Right ventricle myocardium inferior (tissue), 1 donor: ENCODE measurements at places on chromosomes 7 and 10. TPM values are rescaled to one million over a fixed set of nuclear protein-coding genes. Genes with fewer than 3 reads are reported as not detected.
A peak's percentile ranks its signal among the peaks of the same experiment; 100 is the strongest.

The SPDYE5 gene
- total RNA-seq = not detected

The GATAD1 gene
- total RNA-seq = 11.8 TPM

The PRTFDC1 gene
- total RNA-seq = 7.1 TPM

The GPR85 gene
- 0.62 TPM for total RNA-seq

The LDB3 gene
- total RNA-seq = 1,478 TPM

The CRPPA gene
- 7.1 TPM for total RNA-seq

The SMO gene
- 4.6 TPM for total RNA-seq

The STEAP1 gene
- 1.4 TPM for total RNA-seq

GRCh38 chr10:95247200-95247880 lies 43.5 kb downstream of the PDLIM1 start:
- no peak for DNase-seq

DNA sequence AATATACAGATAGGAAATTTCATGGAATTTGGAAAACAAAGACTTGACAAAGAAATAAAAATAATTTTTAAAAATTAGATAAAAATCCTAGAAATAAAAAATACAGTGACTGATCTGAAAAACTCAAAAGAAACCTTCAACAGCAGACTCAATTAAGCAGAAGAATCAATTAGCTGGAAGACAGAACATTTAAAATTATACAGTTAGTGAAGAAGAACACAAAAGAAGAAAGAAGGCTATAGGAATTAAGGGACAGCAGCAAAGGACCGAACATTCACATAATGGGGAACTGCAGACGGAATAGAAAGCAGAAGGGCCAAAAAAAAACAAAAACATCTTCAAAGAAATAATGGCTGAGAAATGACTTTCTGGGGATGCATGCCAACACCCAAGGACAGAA lies 314.5 kb downstream of the CRPPA start:
- DNase-seq = no peak

DNA sequence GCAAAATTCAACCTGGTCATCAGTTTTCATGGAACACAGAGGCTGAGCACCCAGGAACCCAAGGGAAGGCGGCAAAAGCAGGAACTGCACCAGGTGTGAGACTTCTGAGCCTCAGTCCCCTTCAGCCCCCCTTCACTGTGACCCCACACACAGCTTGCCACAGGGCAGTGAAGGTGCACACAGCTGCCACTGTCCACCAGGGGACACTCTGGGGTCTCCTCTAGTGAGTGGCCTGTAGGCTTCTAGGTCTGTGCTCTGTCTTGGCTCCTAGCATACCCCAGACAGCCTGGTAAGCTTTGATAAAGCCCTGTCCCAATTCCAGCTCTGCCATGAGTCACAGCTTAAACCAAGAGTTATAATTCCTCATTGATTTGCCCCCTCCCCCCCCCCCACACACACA lies 12.1 kb downstream of the KCNH2 start:
- DNase-seq = peak; percentile 51

DNA sequence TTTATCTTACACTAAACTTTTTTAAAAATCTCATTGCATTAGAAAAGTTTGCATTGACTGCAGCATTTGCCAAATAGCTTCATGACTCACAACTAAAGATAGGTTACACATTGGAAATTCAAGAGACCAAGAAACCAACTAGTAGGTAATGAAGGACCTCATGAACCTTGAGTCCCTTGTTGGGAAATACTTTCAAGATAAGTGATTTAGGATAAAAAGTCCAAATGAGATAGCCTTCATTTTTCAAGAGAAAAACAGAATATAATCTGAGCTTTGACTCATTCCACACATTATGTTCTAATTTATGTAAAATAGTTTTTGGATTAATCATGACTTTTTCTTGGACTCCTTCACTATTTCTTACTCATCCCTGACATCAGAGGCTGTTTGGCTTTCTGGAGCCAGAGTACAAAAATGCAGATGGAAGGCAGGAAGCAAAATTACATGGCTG lies 13.1 kb upstream of the LIPF start:
- DNase-seq = no peak

GRCh38 chr7:105306298-105306748 lies 82.4 kb downstream of the SRPK2 start:
- DNase-seq = no peak

GRCh38 chr7:104123786-104124185 lies 84.0 kb downstream of the ORC5 start:
- DNase-seq = no peak

DNA sequence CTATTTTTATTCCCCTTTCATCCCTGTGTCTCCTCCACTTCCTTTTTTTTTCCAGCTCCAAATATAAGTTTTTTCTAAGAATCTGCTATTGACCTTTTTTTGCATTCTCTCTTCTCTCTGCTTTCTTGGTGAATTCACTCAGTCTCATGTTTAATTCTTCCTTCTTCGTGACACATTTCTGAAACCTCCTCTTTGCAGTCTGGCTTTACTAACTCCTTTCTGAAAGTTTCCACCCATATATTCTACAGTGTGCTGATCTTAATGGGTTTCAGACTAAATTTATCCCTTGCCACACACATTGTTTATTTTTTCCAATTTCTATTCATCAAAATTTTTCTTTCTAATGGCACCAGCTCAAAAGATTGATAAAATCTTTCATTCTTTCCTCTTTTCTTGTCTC lies 47.8 kb upstream of the CALD1 start:
- no peak for DNase-seq

GRCh38 chr10:20922451-20922850 lies 25.3 kb upstream of the NEBL start:
- no peak for DNase-seq

DNA sequence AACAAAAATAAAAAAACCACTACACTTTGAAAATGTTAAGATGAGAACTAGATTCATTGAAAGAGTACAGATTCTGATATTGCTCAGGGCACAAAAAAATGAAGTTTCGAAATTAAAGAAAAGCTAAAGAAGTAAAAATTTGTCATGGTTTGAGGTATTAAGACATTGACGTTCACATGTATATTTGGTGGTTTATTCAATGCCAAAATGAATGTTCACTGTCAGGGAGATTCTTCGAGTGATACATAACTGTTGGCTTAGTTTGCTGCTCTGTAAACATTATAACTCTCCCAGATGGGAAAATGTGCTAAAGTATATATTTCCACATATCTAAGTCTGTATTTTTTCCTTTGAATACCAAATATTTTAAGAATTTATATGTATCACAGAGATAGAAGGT lies 345.0 kb downstream of the SEMA3D start:
- no peak for DNase-seq

DNA sequence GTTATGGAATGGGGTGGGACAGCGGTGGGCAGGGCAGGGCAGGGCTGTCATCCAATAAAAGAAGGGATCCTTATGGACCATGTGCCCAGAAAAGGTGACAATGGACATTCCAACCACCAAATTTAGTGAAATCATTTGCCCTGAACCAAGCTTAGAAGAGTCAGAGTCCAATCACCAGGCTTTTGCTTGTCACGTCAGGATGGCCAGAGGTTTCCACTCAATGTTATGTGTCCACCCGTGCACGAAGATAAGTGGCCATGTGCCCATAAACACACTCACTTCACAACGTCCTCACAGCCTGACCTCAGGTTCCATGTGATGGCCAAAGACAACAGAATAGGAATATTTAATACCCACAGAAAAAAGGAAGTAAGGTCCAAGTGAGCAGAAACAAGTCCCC lies 36.6 kb upstream of the PLPP4 start:
- DNase-seq = no peak

DNA sequence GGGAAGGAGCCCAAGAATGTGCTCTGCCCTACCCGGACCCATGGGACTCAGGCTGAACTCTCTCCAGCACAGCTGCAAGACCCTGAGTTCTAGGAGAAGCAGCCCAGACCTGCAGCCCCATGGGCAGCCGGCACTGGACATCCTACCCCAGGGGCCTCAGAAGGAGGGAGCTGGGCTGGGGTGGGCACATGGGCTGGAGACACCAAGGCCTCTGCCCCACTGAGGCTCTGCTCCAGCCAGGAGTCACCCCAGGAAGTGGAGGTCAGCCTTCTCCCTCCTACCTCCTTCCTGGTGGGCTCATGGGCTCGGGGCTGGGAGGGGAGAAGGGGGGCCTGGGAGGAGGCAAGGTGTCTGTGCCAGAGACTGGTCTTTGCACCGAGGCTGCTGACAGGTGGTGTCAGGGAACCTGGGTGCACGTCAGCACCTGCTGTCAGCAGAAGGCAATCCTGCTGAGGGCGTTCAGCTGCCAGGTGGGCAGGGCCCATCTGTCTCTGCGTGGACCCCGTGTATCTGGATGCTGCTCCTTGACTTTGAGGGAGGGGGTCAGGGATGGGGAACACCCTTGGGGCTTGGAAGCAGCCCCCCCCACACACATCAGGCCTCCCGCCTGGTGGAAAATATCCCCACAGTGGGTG lies 95.2 kb downstream of the PDGFA start:
- peak; percentile 66 for DNase-seq

- DNase-seq = no peak
Observed at GRCh38 chr7:3579638-3580219, 278.7 kb downstream of the SDK1 start.

DNA sequence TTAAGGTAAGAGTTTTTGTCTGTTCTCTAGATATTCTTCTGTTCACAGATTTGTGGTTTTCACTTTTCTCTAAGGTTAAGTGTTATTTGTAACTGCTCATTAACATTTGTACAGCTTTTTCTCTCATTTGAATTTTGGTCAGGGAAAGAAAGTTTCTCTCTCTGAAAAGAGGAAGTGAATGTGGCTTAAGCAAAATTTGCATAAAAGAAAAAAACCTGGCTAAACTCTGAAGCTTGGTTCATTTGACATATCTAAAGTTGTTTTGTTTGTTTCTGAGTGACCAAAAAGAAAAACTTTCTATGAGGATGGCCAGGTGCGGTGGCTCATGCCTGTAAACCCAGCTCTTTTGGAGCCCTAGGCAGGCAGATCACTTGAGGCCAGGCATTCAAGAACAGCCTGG lies 22.0 kb upstream of the SLC26A4 start:
- DNase-seq = no peak

DNA sequence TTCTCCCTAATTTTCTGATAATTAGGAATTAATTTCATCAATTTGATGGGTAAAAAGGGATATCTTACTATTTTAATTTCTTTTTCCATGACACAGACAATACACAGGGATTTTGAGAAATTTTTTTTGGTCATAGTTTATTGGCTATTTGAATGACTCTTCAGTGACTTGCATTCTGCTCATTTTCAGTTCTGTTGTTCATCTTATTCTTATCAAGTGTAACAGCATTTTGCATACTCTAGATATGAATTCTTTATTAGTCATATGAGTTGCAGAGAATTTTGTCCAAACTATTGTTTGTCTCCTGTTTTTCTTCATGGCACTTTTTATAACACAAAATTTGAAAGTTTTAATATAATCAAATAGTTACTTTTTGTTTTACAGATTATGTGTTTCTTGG lies 41.7 kb downstream of the MKLN1 start:
- no peak for DNase-seq

DNA sequence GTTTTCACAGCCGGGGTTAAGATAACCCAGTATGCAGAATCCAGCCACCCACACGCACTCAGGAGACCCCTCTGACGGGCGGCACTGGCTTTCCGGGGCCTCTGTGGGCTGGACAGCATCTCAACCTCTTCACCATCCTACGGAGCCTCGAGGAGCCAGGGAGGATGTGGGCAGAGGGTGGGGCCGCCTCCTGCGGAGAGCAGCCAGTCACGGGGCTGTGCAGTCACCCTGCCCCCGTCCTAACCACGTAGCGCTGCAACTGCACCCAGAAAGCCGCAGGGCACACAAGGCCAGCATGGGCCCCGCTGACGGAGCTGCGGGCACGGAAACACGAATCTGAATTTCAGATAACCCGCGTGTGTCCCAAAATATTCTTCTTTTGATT lies 270.3 kb downstream of the ELFN1 start:
- DNase-seq = peak; percentile 88

- DNase-seq = no peak
Observed at GRCh38 chr7:32293833-32294232, 196.3 kb downstream of the LSM5 start.

DNA sequence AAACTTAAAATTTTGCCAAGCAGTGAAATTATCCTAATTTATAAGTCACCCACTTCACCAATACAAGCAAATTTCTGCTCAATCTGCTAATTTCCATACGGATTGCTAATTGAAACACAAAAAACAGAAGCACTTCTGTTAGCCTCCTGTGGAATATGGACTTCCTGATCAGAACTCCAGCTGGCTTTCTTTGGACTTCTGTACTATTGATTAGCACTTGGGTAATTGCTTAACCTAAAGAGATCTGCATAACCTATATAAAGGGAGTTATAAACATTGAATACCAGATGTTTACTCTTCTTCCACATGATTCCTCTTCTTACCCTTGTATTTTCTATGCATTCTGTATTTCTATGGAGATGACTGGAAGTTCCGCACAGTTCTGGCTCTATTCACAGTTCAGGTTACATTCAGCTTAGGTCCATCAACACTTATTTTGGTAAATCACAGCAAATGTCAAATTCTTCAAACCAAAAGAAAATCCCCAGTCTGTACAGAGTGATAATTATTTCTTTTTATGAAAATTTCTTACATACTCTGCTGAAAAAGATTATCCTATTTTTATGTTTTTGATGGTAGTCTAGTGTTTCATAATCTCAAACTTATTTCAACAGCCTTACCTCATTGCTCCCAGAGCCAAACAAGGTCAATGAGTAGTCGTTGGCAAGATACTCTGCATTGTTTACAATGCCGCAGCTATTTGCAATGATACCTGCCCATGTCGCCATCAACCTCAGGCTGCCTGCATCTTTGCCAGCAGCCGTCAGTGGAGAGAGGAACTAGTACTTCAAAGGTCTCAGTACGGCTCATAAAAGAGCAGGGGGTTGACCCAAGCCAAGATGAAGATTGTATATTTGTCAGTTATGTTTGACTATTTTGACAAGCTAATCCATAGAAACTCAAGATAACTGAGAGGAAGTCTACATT lies 225.6 kb downstream of the AHR start:
- DNase-seq = no peak

GRCh38 chr10:129593953-129594352 lies 126.9 kb downstream of the MGMT start:
- DNase-seq = no peak

DNA sequence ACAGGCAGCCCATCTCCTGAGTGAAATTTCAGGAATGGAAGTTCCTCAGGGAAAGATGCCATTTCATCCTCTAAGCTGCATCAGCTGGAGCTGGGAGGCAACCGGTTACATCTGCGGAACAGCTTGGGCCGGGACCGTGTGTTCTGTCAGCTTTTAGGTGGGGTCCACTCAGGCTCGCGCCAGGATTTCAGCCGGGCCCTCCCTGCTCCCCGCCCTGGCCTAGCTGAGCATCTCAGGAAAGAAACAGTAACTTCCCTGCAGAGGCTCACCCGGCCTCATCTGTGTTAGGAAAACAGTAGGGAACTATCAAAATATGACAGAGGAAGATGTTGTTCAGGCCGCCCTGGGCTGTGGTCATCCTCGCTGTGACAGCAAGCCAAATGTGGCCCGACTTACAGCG lies 110.4 kb downstream of the TRIL start:
- DNase-seq = peak; percentile 74

DNA sequence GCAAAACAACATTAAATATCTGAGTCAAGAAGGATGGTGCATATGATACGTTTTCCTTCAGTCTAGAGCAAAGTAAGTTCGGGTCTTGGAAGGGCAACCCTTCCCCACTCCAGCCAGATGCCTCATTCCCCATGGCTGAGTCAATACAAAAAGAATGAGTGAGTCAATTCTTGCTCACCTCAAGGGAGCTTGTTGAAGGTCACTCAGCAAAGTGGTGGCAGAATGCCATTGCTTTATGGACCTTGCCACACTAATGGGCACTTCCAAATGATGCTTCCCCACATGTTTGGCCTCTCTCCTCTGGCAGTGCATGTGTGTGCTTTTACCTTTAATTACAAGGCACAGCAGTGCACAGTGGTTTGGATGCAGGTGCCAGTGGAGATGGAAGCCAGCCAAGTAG lies 296.5 kb downstream of the SORCS3 start:
- DNase-seq = no peak

- DNase-seq = no peak
Observed at GRCh38 chr10:127526161-127526560, 22.9 kb upstream of the NPS start.
